EH (cell line): ENCODE measurements at places on chromosomes 12 and 14.

DNA sequence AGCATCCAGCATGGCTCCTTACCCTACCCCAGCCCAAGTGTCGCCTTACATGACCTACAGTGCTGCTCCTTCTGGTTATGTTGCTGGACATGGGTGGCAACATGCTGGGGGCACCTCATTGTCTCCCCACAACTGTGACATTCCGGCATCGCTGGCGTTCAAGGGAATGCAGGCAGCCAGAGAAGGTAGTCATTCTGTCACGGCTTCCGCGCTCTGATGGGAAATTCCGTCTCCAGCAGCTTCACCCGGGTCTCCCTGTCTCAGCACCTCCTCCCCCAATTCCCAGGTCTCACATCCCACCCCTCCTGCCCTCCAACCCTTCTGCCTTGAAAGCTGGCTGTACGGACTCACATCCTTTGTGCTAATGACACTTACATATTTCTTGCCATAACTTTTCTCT is 14.6 kb downstream of the PAX9 start:
- DNase-seq: no peak

DNA sequence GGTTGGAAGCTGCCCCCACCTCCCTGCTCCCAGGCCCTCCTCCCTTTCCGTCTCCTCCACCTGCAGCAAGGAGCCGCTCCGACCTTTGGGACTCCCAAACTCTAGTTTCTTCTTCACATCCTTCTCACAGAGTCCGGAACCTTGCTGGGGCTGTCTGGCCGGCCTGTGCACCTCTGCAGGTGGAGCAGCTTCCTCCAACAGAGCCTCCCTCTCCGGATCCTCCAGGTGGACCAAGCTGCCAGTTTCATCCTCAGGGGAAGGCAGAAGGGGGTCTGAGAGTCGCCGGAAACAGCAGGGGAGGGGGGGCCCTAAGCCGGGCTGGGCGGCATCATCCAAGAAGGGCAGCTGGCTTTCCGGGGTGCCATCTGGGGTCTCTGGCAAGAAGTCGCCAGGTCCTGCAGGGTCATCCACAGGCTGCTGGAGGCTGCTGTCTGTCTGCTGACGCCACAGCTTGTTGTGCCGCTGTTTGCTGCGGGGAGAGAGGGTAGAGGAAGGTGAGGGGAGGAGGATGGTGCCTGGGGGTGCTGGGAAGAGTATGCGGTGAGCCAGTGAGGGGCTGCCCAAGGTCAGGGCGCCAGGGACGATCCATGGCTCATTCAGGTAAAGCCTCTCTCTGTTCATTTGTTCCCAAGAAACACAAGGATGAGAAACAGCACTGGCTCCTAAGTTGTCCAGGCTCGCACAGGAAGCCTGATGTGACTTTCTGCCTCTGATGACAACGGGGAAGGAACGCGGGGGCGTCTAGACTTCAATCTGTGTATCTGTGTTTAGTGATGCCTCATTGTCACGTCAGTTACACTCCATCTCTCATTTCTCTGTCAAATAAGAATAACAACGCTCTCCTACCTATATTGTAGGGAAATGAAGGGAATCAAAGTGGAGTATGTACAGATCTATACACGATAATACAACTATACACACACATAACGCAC is 61.3 kb upstream of the CORO1C start:
- no peak for DNase-seq

DNA sequence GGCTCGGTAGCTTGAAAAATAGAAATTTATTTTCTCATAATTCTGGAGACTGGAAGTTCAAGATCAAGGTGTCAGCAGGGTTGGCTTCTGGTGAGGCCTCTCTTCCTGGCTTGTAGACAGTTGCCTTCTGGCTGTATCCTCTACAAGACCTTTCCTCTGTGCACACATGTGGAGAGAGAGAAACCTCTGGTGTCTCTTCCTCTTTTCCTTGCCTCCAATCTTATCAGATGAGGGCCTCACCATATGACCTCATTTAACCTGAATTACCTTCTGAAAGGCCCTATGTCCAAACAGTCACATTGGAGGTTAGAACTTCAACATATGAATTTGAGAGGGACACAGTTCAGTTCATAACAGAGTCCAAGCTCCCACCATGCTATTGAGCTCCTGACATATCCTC is 166.4 kb downstream of the TTC8 start:
- no peak for DNase-seq

DNA sequence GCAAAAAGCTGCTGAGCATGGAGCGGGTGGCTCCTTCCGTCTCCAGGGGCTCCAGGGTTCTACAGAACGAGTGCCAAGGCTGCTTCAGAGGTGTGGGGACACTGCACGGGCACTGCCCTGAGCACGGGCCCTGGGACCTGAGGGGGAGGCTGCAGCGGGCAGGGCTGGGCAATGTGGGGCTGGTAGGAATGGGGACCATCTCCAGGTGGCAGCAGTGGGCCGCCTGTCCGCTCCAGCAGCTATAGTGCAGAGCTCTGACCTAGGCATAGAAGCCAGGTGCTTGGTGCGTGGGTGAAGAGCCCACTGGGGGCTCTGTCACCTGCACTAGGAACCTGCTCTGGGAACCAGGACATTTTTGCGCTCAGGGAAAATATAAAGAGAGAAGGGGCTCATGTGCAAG is 22.3 kb downstream of the HDAC7 start:
- no peak for DNase-seq

DNA sequence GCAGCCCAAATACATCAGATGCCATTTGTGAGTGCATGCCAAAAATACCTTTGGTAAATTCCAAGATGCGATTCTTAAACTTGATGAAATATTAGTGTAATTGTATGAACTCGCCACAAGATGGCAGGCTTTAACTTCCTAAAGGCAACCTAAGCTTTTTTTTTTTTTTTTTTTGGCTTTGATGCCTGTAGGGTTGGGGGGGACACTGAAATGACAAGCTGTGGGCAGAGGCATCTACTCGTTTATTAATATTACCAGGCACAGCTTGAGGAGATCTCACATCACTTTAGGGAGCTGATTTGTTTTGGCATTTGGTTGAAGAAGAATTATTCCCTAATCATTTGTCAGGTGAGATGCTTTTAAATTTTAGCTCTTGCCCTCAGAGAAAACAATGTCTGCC is 126.7 kb upstream of the CCDC196 start:
- peak; percentile 66 for DNase-seq

GRCh38 chr12:108296945-108297344 is 42.2 kb downstream of the CMKLR1 start:
- no peak for DNase-seq

GRCh38 chr14:71322655-71323250 is 415.5 kb downstream of the PCNX1 start:
- peak; percentile 73 for DNase-seq

- DNase-seq: peak; percentile 52
Observed at GRCh38 chr12:59780605-59781135, 184.8 kb downstream of the SLC16A7 start.

DNA sequence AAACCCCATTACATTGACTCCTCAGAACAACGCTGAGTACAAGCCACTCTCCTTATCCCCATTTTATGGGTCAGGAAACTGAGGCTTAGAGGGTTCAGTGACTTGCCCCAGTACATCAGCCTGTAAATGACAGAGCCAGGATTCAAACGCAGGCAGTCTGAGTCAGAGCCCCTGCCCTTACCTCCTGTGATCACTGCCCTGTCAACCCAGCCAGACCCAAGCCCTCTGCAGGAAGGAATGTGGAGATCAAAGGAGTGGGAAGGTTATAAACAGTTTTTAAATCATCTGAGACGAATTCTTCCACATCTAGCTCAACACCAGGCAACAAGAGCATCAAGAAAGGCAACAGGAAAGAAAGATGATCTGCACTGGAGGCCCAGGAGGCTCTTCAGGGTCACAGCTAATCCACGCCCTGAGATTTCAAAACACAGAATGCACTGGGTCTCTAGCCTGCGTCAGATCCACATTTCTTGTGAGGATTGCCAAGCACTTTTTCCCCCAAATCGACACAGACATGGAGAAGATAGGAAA is 38.5 kb downstream of the SPTB start:
- DNase-seq: peak; percentile 72

DNA sequence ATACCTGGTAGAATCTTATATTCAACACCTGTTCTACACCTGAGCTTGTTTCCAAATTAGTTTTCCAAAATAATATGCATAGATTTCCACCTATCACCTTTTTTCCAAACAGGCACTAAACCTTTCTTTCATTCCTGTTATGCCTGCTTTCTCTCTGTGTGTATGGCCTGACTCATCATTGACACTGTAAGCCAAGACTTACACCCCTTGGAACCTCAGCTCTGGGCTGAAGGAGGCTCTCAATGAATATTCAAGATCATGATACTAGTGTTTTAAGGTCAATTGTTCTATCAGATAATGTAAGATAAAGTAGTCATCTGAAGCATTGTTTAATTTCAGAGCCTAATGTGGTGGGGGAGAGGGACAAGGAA is 1193.3 kb downstream of the FLRT2 start:
- DNase-seq: no peak
